Activated B cell treated with CpG ODN at 0.5 μM for 24 hours (primary cell): ENCODE measurements at places on chromosomes 11 and 22.

DNA sequence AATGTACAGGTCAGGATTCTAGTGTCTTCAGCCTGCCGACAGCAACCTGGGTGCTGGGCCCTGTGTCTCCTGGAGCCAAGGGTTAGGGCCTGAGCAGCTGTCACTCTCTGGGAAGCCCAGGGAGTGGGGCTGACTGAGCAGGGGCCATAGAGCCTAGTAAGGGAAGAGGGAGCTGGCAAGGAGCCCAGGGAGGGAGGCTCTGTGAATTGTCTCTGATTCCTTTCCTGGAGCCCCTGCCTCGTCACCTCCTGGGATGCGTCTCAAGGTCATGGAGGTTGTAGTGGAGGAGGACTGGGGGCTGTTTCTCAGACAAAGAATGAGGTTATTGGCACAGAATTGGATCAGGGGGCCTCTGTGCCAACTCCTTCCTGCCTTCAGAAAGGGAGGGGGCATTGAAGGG is 11.8 kb downstream of the SOX10 start:
- DNase-seq, result no peak

- DNase-seq, result no peak
These were observed 31.9 kb downstream of the RASD2 start for GRCh38 chr22:35572556-35572955.

- DNase-seq, result no peak
These were observed 3.0 kb upstream of the SOX6 start for GRCh38 chr11:16359369-16359768.

- DNase-seq, result no peak
These were observed 33.2 kb downstream of the OTOG start for GRCh38 chr11:17580271-17580670.
